Dermis microvascular lymphatic vessel endothelial cell (primary cell): ENCODE measurements at places on chromosomes 3 and 15. TPM values are rescaled to one million over a fixed set of nuclear protein-coding genes. Genes with fewer than 3 reads are reported as not detected.

DNA sequence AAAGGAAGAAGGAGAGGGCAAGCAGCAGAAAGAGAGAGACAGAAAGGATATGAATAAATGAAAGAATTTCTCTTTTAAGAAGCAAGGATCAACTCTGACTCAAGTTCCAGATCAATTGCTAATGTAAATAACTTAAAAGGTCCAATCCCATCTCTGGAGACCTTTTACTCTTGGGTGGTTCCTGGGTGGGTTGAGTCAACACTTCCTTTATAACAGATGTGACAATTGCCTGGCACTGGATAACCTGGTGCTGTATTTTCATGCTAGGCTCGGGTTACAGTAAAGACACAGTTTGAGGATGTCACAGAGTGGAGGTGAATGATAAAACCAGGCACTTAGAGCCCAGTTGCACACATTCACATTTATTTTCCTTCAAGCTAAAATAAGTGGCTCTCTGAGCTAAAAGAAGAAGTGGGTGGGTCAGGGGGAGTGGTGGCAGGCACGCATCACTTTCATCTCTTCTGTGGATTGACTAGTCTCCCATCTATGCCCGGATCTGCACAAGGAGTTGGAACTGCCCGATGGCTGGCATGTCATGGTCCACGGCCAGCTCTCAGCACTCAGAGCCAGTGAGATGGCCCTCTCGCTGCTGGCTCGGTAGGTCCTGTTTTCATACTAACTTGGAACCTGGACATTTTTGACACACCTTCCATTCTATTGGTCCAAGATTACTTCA, 465.8 kb downstream of the FOXP1 start:
- no peak for DNase-seq

GRCh38 chr3:127040216-127040615, 57.3 kb downstream of the PLXNA1 start:
- DNase-seq: no peak

DNA sequence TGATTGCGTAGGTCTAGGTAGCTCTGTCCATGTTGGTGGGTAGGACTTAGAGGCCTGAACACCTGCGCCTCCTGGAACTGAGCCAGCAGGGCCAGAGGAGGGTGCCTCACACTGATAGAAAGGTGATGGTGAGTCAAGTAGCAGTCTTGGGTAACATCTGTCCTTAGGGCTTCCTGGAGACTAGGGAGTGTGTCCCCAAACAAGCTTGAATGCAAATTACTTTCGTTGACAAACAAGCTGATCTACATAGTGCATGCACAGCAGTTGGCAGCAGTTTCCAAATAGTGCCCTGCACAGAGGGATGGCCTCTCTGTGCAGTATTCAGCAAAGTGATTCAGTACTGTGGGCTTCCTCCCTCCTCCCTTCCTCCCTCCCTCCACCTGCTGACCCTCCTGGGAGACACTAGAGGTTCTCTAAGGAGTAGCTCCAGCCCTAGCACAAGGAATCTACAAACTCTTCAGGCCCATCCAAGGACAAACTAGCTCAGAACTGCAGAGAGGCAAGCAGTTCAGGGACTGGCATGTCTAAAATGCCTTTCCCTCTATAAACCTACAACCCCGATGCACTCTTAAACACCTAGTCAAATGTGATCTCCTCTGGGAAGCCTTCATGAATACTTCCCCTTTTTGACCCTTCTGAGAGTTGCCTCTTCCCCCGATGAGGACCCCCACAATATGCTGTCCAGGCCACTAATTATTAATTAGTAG, 61.0 kb downstream of the TLE3 start:
- no peak for DNase-seq

GRCh38 chr15:36130641-36131310, 448.6 kb upstream of the CDIN1 start:
- DNase-seq: no peak

DNA sequence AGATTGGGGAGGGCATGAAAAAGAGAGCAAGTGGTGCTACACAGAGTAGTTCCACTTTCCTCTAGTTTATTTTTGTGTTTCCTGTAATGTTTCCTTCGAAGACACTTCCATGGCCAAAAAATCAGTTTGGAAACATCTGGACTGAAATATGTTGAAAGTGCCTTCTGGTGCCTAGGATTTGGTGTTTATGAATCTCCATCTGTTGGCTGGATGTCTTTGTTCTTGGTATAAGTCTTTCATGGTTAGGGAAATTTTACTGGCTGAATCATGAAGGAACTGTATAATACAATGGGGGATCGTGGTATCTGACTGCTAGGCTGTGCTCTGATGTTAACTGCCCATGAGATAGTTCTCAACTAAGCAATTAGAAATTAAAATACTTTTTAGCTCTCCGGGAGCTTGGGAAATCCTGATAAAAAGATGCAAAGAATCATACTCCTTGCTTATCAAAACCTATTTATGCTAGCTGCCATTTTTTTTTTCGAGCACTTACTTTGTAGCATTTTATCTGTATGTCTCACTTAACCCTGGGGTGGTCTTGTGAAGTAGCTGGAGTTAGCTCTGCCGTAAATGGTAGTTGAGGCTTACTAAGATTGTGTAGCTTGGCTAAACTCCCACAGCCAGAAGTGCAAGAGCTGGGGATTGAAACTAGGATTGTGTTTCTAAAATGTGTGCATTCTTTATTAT, 21.9 kb downstream of the AKAP13 start:
- DNase-seq: no peak

GRCh38 chr3:128282380-128283196, 129.3 kb downstream of the EEFSEC start:
- peak; percentile 27 for DNase-seq

- DNase-seq: peak; percentile 43
Observed at GRCh38 chr3:49277383-49277775, 347 bp upstream of the C3orf62 start.

GRCh38 chr3:131796558-131797198, 238.1 kb downstream of the CPNE4 start:
- no peak for DNase-seq

DNA sequence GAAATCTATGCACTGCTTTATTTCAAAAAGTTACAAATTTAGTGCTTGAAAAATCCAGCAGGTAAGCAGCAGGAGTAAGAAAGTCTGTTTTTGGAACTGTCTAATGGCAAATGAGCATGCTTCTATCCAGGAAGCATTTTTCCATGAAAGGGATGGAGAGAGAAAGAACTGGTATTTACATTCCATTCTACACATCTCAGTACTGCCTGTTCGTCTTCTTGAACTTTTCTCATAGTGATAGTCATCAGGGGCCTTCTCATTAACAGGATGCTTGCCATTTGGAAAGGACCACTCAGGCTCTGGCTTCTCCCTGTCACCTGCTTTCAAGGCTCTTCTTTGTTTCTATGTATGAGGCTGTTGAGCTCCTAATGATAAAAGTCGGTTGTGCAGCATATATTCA, 267.3 kb upstream of the IL12A start:
- DNase-seq: no peak

Gene SLC24A5
- total RNA-seq: not detected in 2 replicates

Gene ARL8B
- total RNA-seq: 43.5 and 58.0 TPM in 2 replicates

Gene FOXB1
- total RNA-seq: not detected in 2 replicates

Gene RGMA
- under 0.01 TPM in 2 replicates for total RNA-seq

Gene CELF6
- 0.13 TPM in 1 of 2 replicates, not detected in the other for total RNA-seq

Gene WDR49
- 0.13 TPM in 2 replicates for total RNA-seq
